ENCODE measurements at places on chromosomes 12 and 14. TPM values are rescaled to one million over a fixed set of nuclear protein-coding genes. Genes with fewer than 3 reads are reported as not detected.

The TAS2R7 gene
- not detected for total RNA-seq

The HOXC12 gene
- not detected for total RNA-seq

The TMEM119 gene
- 0.06 TPM for total RNA-seq

The PLD4 gene
- total RNA-seq = not detected
